H1 (cell line): ENCODE measurements at places on chromosomes 4 and X. TPM values are rescaled to one million over a fixed set of nuclear protein-coding genes. Genes with fewer than 3 reads are reported as not detected.

Gene BMP3
- 0.02 TPM in 1 of 2 replicates, not detected in the other for polyA plus RNA-seq

Gene HOPX
- not detected in 2 replicates for polyA plus RNA-seq

Gene SPACA5
- polyA plus RNA-seq = 0.26 TPM in 1 of 2 replicates, not detected in the other

DNA sequence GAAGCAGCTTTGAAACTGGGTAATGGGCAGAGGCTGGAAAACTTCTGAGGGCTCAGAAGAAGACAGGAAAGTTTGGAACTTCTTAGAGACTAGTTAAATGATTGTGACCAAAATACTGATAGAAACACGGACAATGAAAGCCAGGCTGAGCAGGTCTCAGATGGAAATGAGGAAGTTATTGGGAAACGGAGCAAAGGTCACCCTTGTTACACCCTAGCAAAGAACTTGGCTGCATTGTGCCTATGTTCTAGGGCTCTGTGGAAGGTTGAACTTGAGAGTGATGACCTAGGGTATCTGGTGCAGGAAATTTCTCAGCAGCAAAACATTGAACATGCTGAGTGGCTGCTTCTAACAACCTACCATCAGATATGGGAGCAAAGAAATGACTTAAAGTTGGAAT is 50.8 kb upstream of the FBXW7 start:
- DNase-seq = no peak

Gene KLHL13
- 3.9 and 6.4 TPM in 2 replicates for polyA plus RNA-seq
